ENCODE measurements at places on chromosomes 4 and X. TPM values are rescaled to one million over a fixed set of nuclear protein-coding genes. Genes with fewer than 3 reads are reported as not detected.

GRCh38 chr4:118758293-118758692 is 73.1 kb downstream of the METTL14 start:
- H3K27ac ChIP-seq, result no peak overlapping the region
- no peaks in the 10 kb centered on the region for H3K4me1 ChIP-seq
- no peak for DNase-seq
- no peak overlapping the region for H3K4me3 ChIP-seq

DNA sequence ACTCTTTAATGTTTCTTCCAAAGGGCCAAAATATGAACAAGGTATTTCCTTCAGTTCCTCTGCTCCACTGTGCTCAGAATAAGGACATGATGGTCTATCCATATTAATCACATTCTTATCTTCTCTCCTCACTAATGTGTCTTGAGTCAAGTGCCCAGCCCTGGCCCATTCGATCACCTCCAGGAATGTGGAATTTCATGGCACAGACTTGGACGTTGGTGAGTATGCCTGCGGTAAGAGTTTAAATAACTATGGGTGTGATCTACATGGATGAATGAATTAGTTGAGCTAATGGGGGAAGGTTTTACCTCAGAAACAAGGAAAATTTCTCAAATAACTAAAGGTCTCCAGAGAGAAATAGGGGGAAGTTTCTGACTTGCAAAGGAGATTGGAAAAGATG is 174.0 kb downstream of the NPFFR2 start:
- no peak overlapping the region for H3K27ac ChIP-seq
- no peaks in the 10 kb centered on the region for H3K4me1 ChIP-seq
- no peaks in the 10 kb centered on the region for H3K27me3 ChIP-seq

GRCh38 chr4:70589785-70590184 is 2.3 kb upstream of the AMBN start:
- no peaks in the 10 kb centered on the region for H3K4me1 ChIP-seq
- H3K36me3 ChIP-seq, result no peaks in the 10 kb centered on the region
- H3K27me3 ChIP-seq, result no peaks in the 10 kb centered on the region
- DNase-seq, result no peak
- no peak overlapping the region for H3K27ac ChIP-seq
- H3K4me3 ChIP-seq, result no peak overlapping the region

GRCh38 chr4:53924333-53925049 is 139.9 kb downstream of the CHIC2 start:
- H3K4me3 ChIP-seq, result no peak overlapping the region
- no peak for DNase-seq
- H3K4me1 ChIP-seq, result no peaks in the 10 kb centered on the region
- H3K27me3 ChIP-seq, result no peaks in the 10 kb centered on the region
- no peak overlapping the region for H3K27ac ChIP-seq
- no peaks in the 10 kb centered on the region for H3K36me3 ChIP-seq

- no peaks in the 10 kb centered on the region for H3K4me1 ChIP-seq
- H3K36me3 ChIP-seq, result no peaks in the 10 kb centered on the region
- H3K27me3 ChIP-seq, result no peaks in the 10 kb centered on the region
These were observed 58.3 kb downstream of the MID1IP1 start for GRCh38 chrX:38859602-38860001.

GRCh38 chrX:80537096-80537495 is 116.8 kb downstream of the TENT5D start:
- H3K36me3 ChIP-seq, result no peaks in the 10 kb centered on the region
- no peak overlapping the region for H3K4me3 ChIP-seq
- H3K27me3 ChIP-seq, result no peaks in the 10 kb centered on the region

GRCh38 chr4:80184825-80185756 is 12.2 kb upstream of the PRDM8 start:
- no peaks in the 10 kb centered on the region for H3K27me3 ChIP-seq
- DNase-seq, result no peak
- H3K27ac ChIP-seq, result peak overlapping the region; percentile 85
- H3K4me3 ChIP-seq, result peak overlapping the region; percentile 99
- H3K4me1 ChIP-seq, result peaks cover 50% of the 10 kb centered on the region
- H3K36me3 ChIP-seq, result no peaks in the 10 kb centered on the region

DNA sequence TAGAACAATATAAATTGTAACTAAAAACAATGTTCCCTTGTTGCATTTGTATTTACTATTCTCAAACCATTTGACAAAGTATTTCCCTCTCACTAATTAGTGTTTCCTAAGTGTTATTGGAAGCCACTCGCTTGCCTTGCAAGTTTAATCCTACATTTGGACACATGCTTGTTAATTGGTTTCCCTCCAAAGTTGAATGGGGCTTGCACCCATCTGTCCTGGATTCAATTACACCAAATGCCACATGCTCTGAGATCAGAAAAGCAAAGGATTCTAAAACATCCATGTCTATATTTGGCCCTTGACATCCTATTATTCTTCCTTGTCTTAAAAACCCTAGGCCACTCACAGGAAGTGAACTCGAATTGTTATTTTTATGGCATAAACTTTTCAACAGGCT is 146.6 kb downstream of the AMELX start:
- H3K4me1 ChIP-seq, result no peaks in the 10 kb centered on the region
- H3K36me3 ChIP-seq, result no peaks in the 10 kb centered on the region
- no peak overlapping the region for H3K27ac ChIP-seq
- H3K27me3 ChIP-seq, result no peaks in the 10 kb centered on the region
- no peak overlapping the region for H3K4me3 ChIP-seq

GRCh38 chrX:145715641-145716138 is 101.9 kb upstream of the SLITRK2 start:
- H3K36me3 ChIP-seq, result no peaks in the 10 kb centered on the region
- no peak overlapping the region for H3K4me3 ChIP-seq
- H3K27me3 ChIP-seq, result no peaks in the 10 kb centered on the region

GRCh38 chr4:100417565-100417964 is 100.3 kb downstream of the EMCN start:
- no peak overlapping the region for H3K27ac ChIP-seq
- no peaks in the 10 kb centered on the region for H3K36me3 ChIP-seq
- H3K27me3 ChIP-seq, result no peaks in the 10 kb centered on the region
- DNase-seq, result no peak
- H3K4me3 ChIP-seq, result no peak overlapping the region

GRCh38 chrX:154115071-154115470 is 17.6 kb upstream of the MECP2 start:
- H3K36me3 ChIP-seq, result no peaks in the 10 kb centered on the region
- no peaks in the 10 kb centered on the region for H3K27me3 ChIP-seq
- H3K4me3 ChIP-seq, result no peak overlapping the region

DNA sequence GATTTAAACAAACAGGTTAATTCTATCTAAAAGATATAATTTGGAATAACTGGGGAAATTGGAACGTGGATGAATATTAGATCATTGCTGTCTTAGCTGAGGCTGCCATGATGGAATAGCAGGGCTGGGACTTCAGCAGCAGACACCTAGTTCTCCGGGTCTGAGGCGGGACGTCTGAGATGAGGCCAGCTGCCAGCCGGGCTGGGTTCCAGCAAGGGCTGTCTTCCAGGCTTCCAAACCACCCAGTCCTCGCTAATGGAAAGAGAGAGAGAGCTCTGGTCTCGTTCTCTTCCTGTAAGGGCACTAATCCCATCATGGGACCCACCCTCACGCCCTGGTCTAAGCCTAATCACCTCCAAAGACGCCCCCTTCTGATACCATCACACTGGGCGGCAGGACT is 85.7 kb downstream of the ADRA2C start:
- no peak overlapping the region for H3K4me3 ChIP-seq
- no peak for DNase-seq
- H3K4me1 ChIP-seq, result no peaks in the 10 kb centered on the region
- H3K27ac ChIP-seq, result no peak overlapping the region
- no peaks in the 10 kb centered on the region for H3K27me3 ChIP-seq
- no peaks in the 10 kb centered on the region for H3K36me3 ChIP-seq

DNA sequence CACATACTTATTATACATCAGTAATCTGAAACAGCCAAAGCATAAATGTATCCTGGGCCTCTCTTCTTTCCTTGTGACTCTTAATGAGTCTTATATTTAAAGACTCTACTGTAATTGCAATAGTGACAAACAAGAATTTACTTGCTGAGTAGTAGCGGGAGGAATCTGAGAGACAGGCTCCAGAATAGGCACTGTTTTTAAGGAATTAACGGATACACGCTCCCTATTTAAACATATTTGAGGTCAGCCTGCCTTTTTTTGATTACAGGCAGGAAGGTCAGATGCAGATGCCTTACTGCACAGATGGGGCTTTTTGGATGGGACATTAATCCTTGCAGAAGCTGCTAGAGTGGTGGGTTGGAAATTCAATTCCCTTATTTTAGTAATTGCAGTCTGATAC is 196.3 kb upstream of the ANXA3 start:
- no peaks in the 10 kb centered on the region for H3K36me3 ChIP-seq
- DNase-seq, result no peak
- H3K4me3 ChIP-seq, result no peak overlapping the region

DNA sequence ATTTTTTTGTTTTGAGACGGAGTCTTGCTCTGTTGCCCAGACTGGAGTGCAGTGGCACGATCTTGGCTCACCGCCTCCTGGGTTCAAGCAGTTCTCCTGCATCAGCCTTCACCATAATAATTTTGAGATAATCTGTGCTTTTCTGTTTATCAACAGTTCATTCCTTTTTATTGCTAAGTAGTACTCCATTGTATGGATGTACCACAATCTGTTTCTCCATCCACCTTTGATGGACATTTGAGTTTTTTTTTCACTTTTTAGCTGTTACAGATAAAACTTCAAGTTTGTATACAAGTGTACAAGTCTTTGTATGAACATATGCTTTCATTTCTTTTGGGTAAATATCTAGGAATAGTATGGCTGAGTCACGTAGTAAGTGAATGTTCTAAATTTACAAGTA is 9.0 kb downstream of the FUNDC2 start:
- H3K27ac ChIP-seq, result no peak overlapping the region
- no peak overlapping the region for H3K4me3 ChIP-seq
- no peak for DNase-seq
- no peaks in the 10 kb centered on the region for H3K27me3 ChIP-seq

- no peak overlapping the region for H3K27ac ChIP-seq
- H3K27me3 ChIP-seq, result no peaks in the 10 kb centered on the region
- H3K36me3 ChIP-seq, result no peaks in the 10 kb centered on the region
- peaks cover 1% of the 10 kb centered on the region for H3K4me1 ChIP-seq
- H3K4me3 ChIP-seq, result no peak overlapping the region
These were observed 6.2 kb upstream of the ARHGAP10 start for GRCh38 chr4:147725673-147726072.

- H3K27ac ChIP-seq, result no peak overlapping the region
- H3K4me3 ChIP-seq, result no peak overlapping the region
- no peak for DNase-seq
- H3K27me3 ChIP-seq, result no peaks in the 10 kb centered on the region
These were observed 972.7 kb upstream of the AGA start for GRCh38 chr4:178414881-178415446.

- H3K36me3 ChIP-seq, result peaks cover 4% of the 10 kb centered on the region
- DNase-seq, result no peak
- no peak overlapping the region for H3K27ac ChIP-seq
These were observed 11.1 kb downstream of the NELFA start for GRCh38 chr4:1997712-1998111.

DNA sequence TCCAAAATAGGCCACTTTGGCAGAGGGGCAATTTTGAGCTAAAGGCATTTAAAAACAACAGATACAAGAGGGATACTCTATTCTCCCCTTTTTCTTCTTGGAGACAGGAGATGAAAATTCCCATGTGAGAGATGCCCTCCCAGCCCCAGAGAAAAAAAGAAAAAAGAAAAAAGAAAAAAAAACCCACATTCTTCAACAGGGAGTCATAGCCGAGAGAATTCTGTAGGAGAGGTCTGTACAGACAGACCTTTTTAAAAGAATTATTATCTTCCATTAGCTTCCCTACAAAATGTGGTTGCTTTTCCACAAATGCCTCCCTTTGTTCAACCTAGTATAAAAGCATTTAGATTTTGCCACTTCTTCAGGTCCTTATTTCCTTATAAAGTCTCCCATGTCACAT is 89.9 kb downstream of the SPCS3 start:
- no peak overlapping the region for H3K27ac ChIP-seq
- DNase-seq, result no peak
- no peaks in the 10 kb centered on the region for H3K27me3 ChIP-seq
- no peaks in the 10 kb centered on the region for H3K36me3 ChIP-seq
- no peak overlapping the region for H3K4me3 ChIP-seq
- no peaks in the 10 kb centered on the region for H3K4me1 ChIP-seq

The IBSP gene
- total RNA-seq, result not detected

The C4orf36 gene
- 0.70 TPM for total RNA-seq

The TLR10 gene
- total RNA-seq, result 0.28 TPM

The GAGE12F gene
- total RNA-seq, result not detected

The TMPRSS11F gene
- not detected for total RNA-seq

The CT47B1 gene
- total RNA-seq, result not detected

The TGIF2LX gene
- total RNA-seq, result not detected

The TMEM131L gene
- 65.6 TPM for total RNA-seq

The SOX3 gene
- total RNA-seq, result not detected

The MAGEB2 gene
- not detected for total RNA-seq

The FRAS1 gene
- not detected for total RNA-seq

The PABPC1L2B gene
- total RNA-seq, result not detected

The SAGE1 gene
- not detected for total RNA-seq

The MAGEA11 gene
- total RNA-seq, result not detected

All from CD4-positive, alpha-beta memory T cell (primary cell).